ENCODE measurements at places on chromosomes 13 and 19.

DNA sequence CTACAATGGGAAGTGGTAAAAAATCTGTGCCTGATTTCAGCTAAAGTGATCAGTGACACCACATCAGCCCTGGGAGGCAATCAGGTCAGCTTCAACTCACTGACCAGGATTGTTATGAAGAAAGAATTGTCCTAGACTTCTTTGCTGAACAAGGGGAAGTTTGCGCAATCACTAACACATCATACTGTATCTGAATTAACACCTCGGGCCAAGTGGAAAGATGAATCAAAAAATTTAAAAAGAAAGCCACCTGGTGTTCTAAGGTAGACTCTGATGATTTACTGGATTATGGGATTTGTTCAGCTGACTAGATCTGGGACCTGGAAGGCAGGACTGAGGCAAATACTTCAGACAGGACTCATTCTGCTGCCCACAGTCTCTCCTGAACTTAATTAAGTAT lies 161.8 kb downstream of the DIAPH3 start:
- no peak for DNase-seq

DNA sequence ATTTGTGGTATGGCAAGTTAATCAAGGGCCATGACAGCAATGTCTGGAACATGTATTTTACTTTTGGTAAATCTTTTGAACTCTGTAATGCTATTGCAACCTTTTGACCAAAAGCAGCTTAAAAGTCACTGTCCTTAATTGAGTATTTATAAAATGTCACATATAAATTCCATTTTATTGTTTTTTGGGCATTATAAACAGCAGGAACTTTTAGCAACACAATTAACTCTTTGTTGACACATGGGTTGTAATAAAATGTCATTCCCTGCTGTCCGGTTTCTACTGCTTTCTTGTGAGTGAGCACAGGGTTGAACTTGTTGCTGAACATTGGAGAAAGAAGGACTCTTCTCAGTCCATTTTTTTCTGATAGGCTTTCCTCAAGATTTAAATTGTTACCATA lies 1923.1 kb downstream of the PCDH9 start:
- DNase-seq, result no peak

- no peak for DNase-seq
These were observed 450.8 kb downstream of the DCT start for GRCh38 chr13:94028650-94029049.

GRCh38 chr13:100423375-100423774 lies 165.2 kb downstream of the GGACT start:
- no peak for DNase-seq

DNA sequence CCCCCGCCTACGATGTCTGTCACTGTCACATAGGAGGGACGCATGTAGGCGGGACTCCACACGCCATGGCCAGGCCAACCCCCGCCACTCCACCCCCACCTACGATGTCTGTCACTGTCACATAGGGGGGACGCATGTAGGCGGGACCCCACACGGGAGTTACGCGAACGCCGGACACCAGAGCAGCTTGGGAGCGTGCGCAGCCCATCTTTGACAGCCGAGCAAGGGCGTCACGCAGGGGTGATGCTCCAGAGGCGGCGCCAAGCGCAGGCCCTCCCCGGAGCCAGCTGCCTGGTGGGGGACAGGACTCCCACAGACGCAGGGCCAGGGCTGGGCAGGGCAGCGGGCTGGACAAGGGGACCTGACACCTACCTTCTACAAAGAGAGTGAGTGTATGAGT lies 20.0 kb downstream of the ZNF787 start:
- DNase-seq, result no peak

GRCh38 chr13:98988780-98989179 lies 10.9 kb upstream of the DOCK9 start:
- DNase-seq, result no peak

DNA sequence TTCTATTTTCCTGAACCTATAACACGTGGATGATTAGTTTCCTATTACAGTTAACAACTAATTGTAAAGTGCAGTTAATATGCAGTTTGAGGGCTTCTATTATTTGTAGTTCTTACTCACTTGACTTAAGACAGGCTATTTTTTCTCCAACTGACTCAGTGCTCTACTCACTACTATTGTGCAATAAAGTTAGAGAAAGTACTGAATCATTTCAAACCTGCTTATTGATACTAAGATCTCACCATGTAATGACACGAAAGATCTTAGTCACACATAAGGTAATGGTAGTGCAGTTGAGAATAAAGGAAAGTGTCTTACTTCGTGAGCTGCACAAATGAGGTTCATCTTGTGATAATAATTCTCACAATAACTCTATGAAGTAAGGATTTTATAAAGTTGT lies 22.8 kb upstream of the ITM2B start:
- no peak for DNase-seq

GRCh38 chr13:75771226-75771625 lies 135.1 kb downstream of the LMO7 start:
- no peak for DNase-seq

GRCh38 chr13:99926014-99926731 lies 45.4 kb downstream of the ZIC5 start:
- no peak for DNase-seq

DNA sequence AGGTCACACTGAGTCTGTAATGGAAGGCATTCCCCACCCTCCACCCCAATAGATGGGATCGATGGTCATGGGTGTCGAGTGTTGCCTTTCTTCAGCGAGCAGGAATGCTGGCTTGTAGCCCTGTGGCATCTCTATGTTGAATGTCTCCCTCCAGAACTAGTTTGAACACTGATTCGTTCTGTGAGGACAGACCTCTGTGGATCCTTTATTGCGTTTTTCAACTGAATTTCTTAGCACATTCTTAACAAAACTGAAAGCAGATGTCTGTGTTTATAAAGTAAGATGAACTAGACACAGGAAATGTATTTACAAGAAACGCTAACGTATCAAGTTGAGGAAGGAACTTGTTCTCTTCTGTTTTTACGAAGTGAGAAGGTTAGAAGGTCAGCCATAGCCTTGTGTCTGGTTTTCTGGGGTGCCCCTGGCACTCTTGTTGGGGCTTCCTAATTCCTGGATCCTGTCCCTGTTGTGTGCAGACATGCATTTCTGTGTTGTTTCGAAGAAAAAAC lies 36.8 kb upstream of the TM9SF2 start:
- no peak for DNase-seq

DNA sequence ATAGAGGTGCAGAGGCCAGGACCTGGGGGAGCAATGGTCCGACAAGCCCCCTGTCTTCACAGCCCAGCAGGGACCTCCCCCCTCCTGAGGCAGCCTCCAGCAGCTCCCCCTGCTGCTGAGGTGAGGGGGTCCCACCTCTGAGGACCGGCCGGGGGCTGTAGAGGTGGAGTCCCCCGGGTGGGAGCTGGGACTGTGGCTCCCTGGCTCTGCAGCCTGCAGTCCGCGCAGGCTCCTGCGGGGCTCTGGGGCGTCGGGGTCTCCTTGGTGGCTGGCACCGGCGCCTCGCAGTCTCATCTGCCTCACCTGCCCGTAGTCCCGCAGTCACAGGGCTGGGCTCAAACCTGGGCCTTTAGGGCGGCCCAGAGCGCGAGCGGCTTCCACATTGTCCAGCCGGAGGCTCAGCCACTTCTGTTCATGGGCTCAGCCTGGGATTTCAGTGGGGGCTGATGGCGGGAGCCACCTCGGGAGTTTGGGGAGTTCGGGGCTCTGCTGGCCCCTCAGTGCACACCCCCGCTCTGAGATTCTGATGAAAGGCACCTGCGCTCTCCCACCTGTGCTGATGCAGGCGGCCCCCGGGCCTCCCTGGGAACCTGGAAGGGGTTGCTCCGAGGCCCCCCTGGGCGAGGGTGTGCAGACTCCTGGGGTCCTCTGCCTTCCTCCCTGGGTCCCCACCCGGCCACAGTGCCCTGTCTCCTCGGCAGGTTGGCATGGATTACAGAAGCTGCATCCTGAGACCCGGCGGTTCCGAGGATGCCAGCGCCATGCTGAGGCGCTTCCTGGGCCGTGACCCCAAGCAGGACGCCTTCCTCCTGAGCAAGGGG lies 7.0 kb upstream of the ZNF554 start:
- DNase-seq, result no peak
